G401 (cell line): ENCODE measurements at places on chromosomes 2 and 18. TPM values are rescaled to one million over a fixed set of nuclear protein-coding genes. Genes with fewer than 3 reads are reported as not detected.

- no peak for DNase-seq
Measured at GRCh38 chr2:199810422-199811171, 40.4 kb downstream of the FTCDNL1 start.

DNA sequence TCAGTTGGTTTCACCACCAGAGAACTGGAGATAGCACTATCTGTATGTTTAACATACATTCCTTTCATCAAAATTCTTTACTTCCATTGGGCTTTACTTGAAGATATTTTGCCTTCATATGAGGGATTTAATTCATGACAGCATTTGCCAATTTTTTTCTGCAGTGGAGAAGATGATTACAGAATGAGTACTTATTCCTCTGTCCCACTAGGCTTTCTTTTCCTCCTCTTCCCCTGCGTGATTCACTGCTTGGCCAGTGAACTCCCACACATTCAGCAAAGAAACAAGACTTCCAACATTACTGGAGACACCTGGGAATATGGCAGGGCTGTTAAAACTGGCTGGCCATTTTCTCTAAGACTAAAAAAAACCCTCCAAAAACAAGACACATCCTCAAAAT lies 425.8 kb upstream of the KCNH7 start:
- no peak for DNase-seq

- DNase-seq: no peak
Measured at GRCh38 chr2:46704593-46704992, 211.0 kb downstream of the MCFD2 start.

GRCh38 chr2:171822525-171823322 lies 71.3 kb downstream of the SLC25A12 start:
- DNase-seq: peak; percentile 18

DNA sequence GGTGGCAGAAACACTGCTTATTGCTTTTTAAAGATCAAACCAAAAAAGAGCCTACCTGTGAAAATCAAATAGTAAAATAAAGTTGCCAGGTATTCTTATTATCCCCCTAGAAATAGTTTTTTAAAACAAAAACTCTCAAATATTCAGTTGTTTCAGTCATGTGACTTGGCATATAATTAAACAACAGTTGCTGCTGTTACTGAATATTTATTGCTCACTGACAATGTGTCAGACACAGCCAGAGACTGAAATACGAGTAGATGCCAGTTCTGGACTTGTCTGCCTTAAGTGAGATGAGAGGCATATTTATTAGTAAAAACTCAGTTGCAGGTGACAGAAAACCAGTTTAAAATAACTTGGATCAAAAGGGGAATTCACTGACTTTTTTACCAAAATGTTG lies 106.0 kb upstream of the RAB12 start:
- no peak for DNase-seq

DNA sequence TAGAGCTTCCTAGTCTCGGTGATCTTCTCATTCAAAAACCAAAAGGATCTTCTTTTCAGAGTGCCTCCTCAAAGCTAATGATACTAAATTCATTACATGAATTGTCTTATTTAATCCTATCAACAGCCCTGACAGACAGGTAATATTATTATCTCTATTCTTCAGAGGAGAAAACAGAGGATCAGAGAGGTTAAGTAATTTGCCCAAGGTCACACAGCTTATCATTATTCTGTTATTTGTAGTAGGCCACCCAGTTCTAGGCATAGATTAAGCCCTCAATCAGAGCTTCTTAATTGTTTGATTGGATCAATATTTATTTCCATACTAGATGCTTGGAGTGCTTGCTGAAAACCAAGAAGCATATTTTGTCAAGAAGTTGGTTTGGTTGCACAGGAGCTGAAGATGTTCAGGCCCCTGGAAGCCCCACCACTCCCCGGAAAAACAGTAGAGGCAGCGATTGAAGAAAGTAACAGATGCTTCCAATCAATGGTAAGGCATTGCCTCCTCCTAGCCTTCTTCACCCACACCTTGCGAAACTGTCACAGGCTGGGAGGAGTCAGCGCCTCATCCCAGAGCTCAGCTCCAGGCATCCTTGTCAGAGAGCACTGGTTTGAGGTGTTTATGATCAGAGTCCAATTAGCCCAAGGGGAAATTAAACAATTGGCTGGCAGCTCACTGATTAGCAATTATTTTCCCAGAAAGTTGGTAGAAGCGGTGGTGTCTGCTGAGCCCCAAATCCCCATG lies 487.2 kb downstream of the BCL11A start:
- DNase-seq: no peak

GRCh38 chr2:10148268-10148667 lies 25.7 kb downstream of the RRM2 start:
- no peak for DNase-seq

- no peak for DNase-seq
Measured at GRCh38 chr2:147223119-147223518, 621.7 kb upstream of the ACVR2A start.

GRCh38 chr2:62185475-62186155 lies 10.3 kb upstream of the B3GNT2 start:
- DNase-seq: no peak

DNA sequence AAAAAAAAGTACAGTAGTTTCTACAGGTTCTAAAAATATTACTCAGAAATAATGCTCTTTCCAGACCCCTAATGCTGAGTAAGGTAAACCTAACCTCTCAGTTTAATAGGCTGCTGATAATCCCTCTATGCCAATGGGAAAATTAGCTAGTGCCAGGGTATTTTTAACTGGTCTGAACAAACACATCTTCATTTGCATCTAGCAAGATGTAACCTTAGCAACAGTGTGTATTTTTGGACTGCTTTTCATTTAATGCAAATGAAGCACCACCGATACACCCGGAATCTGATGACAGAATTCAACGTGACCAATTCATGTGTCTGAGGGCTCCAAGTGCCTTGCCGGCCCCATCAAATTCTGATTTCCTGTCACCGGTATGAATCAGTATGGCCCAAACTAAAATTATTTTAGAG lies 47.4 kb upstream of the CYRIA start:
- peak; percentile 55 for DNase-seq

- DNase-seq: no peak
Measured at GRCh38 chr2:62817995-62818713, 112.6 kb downstream of the EHBP1 start.

GRCh38 chr18:79516441-79516931 lies 120.8 kb downstream of the NFATC1 start:
- DNase-seq: no peak

- DNase-seq: no peak
Measured at GRCh38 chr2:34037157-34037556, 438.1 kb upstream of the FAM98A start.

- DNase-seq: no peak
Measured at GRCh38 chr2:28445448-28446258, 50.2 kb upstream of the PLB1 start.

OTOS gene
- not detected in 2 replicates for total RNA-seq

DSC1 gene
- total RNA-seq: not detected in 2 replicates

ANKRD53 gene
- 0.54 TPM in 1 of 2 replicates, not detected in the other for total RNA-seq

KCNF1 gene
- total RNA-seq: 1.5 and 1.9 TPM in 2 replicates

BOLL gene
- not detected in 2 replicates for total RNA-seq

CXCR4 gene
- total RNA-seq: not detected in 2 replicates

G6PC2 gene
- total RNA-seq: not detected in 2 replicates

MAP2 gene
- total RNA-seq: not detected in 2 replicates

HOXD1 gene
- 0.68 and 1.3 TPM in 2 replicates for total RNA-seq

OSGEPL1 gene
- 7.6 and 8.6 TPM in 2 replicates for total RNA-seq

CRYBA2 gene
- not detected in 2 replicates for total RNA-seq

MRPL44 gene
- 67.1 and 97.6 TPM in 2 replicates for total RNA-seq

CDH2 gene
- total RNA-seq: not detected in 2 replicates
